ENCODE measurements at places on chromosomes 7 and 10.

- no peak for DNase-seq
Observed at GRCh38 chr7:70092314-70093204, 494.3 kb downstream of the AUTS2 start.

DNA sequence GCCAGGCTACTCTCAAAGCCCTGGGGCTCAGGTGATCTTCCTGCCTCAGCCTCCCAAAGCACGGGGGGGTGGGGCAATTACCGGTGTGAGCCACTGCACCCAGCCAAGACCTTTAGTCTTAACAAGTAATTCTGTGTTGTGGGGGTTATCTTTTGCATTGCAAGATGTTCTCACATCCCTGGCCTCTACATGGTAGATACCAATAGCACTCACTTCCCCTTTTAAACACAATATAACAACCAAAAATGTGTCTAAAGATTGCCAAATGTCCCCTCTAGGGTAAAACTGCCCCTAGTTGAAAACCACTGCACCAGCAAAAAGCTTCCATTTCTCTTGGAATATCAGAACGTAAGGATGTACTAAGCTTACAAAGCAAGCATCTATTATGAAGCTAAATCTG is 225.0 kb downstream of the CTNNA3 start:
- DNase-seq = no peak

DNA sequence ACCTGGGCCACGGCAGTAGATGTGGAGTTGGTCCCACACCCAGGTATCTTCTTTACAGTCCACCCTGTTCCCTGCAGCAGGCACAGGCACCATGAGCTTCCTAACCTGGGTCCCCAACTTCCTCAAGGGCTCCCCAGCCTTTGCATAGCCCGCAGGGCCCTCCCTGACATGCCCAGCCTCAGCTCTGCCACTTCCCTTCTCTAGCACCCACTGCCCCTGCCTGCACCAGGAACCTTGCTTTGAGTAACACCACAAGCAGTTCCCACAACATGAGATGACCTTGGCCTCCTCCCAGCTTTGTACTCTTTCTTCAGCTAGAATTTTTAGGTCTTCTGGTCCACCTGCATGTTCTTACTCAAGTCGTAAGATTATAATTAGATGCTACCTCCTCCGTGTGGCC is 92.2 kb upstream of the ZPBP start:
- DNase-seq = no peak

DNA sequence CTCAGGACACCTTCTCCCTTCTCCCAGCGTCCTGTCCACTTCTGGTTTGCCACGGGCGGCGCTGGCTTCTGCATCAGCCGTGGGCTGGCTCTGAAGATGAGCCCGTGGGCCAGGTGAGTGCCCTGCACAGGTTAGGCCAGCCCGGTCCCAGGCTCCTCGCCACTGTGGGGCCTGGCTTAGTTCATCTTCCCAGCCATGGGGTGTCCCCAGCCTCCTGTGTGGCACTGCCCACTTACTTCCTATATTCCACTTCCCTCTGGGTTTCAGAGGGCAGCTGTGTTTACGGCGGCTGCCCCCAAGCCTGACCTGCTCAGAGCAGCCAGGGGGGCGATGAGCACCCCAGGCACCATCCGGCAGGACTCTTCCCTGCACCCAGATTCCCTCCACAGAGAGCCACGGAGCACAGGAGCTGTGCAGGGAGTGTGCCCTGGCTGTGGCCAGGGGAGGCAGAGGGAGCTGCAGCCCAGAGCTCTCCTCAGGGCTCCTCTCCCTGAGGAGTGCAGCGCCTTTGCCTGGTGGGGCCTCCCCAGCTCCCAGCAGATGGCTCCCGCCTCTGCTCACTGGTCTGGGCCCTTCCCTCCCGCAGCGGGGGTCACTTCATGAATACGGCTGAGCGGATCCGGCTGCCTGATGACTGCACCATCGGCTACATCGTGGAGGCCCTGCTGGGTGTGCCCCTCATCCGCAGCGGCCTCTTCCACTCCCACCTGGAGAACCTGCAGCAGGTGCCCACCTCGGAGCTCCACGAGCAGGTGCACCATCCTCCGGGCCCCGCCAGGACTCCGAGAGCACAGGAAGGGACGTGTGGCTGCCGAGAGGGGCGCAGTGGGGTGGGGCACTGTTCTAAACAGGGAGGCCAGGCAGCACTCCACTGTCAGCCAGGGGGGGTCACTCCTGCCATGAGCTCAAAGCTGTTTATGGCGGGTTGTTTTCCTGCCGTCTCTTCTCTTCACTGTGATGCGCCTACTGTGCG is 6.4 kb downstream of the LFNG start:
- DNase-seq = peak; percentile 86

- no peak for DNase-seq
Observed at GRCh38 chr10:113047963-113048781, 98.1 kb downstream of the TCF7L2 start.

DNA sequence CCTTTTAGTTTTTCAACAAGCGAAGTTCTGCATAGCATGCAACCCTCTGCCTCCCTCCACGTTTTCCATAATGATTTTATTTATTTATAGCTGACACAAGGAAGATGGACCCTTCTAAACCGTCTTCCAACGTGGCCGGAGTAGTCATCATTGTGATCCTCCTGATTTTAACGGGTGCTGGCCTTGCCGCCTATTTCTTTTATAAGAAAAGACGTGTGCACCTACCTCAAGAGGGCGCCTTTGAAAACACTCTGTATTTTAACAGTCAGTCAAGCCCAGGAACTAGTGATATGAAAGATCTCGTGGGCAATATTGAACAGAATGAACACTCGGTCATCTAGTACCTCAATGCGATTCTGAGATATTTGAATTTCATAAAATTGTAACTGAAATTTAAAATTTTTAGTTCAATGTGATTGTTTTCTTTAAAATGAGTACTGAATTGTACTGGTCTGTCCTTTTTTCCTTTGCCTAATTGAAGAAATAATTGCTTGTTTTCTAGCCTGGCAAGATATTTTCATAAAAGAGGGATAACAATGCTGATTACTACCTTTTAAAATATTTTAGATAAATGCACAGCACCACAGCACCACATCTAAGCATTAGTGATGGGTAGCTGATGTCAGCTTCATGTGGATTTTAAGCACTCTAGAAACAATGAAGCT is 41.5 kb upstream of the SLC39A12 start:
- DNase-seq = no peak

GRCh38 chr7:108813251-108814014 is 243.8 kb downstream of the DNAJB9 start:
- DNase-seq = no peak

DNA sequence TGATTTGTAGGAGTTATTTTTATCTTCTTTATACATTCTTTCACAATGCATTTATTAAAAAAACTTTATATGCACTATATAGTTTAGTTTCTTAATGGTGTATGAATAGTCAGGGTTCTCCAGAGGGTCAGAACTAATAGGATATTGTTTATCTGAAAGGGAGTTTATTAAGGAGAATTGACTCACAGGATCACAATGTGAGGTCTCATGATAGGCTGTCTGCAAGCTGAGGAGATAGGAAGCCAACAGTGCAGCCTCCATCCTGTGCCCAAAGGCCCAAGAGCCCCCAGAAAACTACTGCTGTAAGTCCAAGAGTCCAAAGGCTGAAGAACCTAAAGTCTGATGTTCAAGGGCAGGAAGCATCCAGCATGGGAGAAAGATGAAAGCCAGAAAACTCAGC is 192.8 kb upstream of the AHR start:
- no peak for DNase-seq

GRCh38 chr7:29879609-29880008 is 73.3 kb downstream of the WIPF3 start:
- DNase-seq = no peak

GRCh38 chr7:4201566-4201965 is 480.5 kb upstream of the FOXK1 start:
- no peak for DNase-seq

DNA sequence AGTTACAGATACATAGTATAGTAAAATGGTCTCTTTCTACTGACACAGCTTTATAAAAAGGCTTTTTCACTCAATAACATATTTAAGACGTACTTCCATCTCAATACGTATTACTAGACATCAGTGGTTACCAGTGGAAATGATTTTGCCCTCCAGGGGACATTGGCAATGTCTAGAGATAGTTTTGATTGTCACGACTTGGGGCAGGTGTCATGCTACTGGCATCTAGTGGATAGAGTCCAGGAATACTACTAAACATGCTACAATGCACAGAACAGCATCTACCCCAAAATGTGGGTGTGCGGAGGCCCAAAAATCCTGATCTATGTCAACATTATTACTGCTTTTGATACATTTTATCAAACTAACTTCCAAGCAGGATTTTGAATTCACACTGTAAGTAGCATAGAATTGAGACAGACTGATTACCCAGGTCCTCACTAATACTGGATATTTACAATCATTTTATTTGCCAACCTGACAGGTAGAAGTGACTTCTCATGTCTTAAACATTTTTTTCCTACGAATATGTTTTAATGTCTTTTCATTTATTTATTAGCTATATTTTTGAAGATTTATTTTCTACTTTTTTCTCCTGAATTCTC is 53.8 kb downstream of the HGF start:
- no peak for DNase-seq

GRCh38 chr10:88730864-88731263 is 24.8 kb downstream of the LIPK start:
- DNase-seq = no peak

- DNase-seq = no peak
Observed at GRCh38 chr7:56474271-56474670, 358.1 kb upstream of the NUPR2 start.

DNA sequence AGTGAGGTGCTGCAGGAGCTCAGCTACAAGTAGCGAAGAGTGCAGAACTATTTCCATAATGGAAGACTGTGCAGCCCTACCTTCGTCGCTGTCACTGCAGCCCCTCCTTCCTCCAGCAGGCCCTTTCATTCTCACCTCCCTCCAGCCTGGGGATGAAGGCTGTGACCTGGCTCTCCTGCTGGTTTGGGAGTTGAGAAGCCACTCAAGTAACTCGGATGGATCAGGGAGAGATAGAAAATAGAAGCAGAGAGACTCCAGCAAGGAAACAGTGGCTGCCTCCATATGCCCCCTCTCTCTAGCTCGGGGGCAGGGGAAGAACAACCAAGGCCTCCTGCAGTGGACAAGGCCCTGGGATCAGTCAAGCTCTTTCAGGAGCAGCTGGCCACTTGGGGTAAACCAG is 37.4 kb upstream of the NPFFR1 start:
- DNase-seq = no peak

DNA sequence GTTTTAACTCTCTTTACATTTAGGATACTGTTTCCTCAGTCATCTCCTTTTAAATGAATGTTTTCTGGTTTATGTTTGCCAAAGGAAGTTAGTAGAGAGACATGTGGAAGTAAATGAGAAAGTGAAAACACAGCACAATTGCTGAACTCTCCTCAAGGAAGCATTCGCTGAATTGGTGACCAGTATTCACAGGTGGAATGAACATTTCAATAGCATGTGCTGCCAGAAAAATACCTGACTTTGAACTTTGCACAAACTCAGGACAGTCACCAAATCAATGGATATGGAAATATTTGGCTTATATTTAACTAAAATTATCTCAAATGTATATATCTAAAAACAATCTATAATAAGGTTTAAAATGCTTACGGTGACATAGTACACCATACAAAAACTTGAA is 28.5 kb downstream of the TSPAN12 start:
- DNase-seq = no peak

DNA sequence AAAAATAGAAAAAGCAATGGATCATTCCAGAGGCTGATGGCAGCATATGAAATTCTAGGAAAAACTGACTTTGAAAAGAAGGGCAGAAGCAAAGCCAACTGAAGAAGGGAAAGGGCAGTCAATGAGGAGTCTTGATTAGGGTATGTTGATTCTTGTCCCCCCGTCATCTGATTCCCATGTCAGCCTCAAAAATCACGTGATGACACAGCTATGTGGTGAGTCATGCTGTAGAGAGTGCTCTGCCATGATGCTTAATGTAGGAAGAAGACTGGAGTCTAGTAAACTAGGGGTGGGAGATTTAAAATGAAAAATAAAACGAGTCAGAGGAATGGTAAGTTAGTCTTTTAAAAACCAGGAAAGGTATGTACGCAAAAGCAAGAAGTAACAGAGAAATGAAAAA is 3.9 kb upstream of the POU6F2 start:
- DNase-seq = no peak

- DNase-seq = no peak
Observed at GRCh38 chr7:138887872-138888656, 90.1 kb upstream of the ATP6V0A4 start.

DNA sequence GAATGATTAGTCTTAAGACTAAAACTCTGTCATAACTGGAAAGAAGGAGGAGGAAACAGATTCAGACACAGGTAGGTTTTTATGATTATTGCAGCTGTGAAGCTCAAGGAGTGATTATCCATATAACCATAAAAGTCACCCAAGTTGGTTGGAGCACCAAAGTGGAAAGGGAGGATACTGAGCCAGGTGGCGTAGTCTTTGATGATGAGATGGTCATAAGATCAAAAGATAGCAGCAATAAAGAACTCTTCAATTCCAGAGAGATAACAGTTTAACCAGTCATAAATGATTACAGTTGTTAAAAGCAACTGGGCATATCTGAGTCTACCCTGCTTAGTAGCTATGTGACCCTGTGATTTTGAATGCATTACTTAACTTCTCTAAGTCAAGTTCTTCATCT is 8.4 kb downstream of the ABCB1 start:
- DNase-seq = no peak

DNA sequence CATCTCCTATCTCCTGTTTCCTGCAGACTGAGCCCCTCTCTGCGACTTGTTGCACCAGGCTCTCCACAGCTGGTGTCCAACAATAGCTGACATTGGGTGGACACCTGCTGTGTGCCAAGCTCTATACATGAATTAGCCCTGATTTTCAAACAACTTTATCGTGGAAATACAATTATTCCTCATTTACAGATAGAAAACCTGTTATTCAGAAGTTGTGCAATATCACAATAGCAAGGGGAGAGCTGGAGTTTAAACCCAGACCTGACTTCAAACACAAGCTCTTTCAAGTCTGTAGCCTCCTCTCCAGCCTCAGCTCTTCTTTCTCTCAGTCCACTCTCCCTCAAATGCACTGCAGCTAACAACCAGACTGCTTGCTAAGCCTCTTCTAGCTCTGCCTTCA is 168.8 kb downstream of the HECW1 start:
- DNase-seq = no peak

- DNase-seq = peak; percentile 46
Observed at GRCh38 chr10:102418622-102419268, at the start of gene PSD. Gene PSD (minus strand): TSS chr10:102418785. CDS start chr10:102417038, 1,747 bp downstream.

DNA sequence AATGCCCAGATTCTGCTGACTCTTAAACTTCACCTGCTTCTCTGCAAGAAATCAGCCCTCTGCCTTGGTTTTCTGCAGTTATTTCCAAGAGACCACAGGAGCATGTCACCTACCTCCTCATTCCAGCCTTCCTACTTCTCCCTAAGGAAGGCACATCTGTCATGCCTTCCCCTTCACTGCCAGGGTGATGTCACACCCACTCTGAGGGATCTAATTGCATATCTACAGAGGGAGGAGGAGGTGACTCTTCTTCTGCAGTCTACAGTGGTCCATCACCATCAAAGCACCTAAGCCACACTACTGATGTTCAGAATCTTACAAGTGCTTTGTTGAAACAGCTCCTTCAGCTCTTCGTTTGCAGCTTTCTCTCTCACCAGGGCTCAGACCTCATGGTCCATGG is 275.5 kb downstream of the FGFR2 start:
- DNase-seq = no peak

- no peak for DNase-seq
Observed at GRCh38 chr7:94011714-94012353, 7.7 kb upstream of the BET1 start.

- no peak for DNase-seq
Observed at GRCh38 chr7:46011059-46011458, 90.0 kb upstream of the IGFBP3 start.

Measured in NCI-H187 (cell line).